DMS53 (cell line): ENCODE measurements at places on chromosomes 2 and 18.

- no peak for DNase-seq
Measured at GRCh38 chr2:224948859-224949258, 93.4 kb downstream of the DOCK10 start.

DNA sequence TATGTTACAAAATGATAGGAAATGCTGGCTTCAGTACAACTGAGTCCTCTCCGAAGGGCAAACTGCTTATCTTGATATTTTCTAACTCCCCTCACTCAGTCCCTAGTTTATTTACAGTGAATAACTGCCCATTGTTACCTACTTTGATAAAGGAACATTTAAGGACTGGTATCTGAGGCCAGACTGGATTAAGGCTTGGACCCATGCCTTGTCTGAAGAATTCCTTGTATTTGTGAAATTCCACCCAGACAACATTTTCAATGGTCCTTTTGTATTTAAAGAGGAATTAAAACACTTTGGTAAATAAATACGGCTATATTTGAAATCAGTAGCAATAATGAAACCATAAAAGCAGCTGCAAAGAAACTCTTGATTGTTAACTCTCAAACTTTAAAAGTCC, 58.3 kb downstream of the PELI1 start:
- no peak for DNase-seq

GRCh38 chr18:9884532-9885140, 1.1 kb upstream of the TXNDC2 start:
- DNase-seq = no peak

GRCh38 chr18:55256226-55256928, 297.1 kb upstream of the CCDC68 start:
- peak; percentile 17 for DNase-seq

- no peak for DNase-seq
Measured at GRCh38 chr2:25372405-25373268, 30.9 kb upstream of the DNMT3A start.

DNA sequence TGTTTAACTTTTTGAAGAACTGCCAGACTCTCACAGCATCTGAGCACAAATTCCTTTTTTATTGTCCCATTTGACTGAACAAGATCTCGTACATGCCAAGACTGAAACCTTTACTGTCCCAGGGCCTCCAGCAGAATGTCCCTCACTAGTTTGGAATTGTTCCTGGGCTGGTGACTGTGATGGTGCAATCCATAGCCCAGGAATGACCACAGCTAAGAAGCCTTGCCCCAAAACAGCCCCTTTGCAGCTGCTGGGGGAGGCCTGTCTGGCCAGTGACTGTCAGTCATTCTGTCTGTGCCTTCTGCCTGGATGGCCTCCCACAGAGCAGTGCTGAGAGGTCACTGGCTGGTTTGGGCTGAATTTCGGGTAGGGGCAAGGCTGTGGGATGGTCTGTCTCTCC, 184.5 kb upstream of the MSH6 start:
- no peak for DNase-seq

DNA sequence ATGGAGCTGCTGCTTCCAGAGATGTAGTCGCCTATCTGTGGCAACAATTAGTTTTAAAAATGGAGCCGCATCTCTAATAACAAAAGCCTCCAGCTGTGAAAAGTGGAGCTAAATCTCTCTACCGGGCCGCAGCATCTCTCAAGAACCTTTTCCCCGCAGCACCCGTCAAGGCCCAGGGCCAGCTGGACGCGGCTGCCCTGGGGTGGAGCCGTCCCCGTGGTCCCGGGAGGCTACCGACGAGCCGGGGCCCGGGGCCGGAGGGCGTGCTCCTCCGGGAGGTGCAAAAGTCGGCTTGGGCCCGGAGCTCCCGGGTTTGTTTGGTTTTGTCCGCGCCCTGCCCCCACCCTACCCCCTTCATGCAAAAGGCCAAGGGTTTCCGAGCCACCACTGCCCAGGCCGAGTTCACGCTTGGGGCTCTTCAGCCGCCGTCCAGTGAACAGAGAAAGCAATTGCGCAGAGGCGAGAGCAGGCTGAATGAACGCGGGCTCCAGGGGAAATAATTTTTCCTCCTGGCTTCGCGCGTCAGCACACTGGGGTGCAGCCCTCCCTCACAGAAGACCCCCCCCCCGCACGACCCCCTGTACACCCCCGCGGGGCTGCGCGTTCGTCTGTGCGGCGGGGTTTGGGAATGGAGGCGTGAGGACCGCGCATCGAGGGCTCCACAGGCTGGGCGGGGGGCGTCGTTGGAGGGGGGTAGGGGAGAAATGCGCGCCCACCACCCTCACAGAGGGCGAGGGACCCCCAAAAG, 557 bp upstream of the GREB1L start:
- DNase-seq = peak; percentile 46

- DNase-seq = no peak
Measured at GRCh38 chr18:36459203-36459602, 161.7 kb downstream of the FHOD3 start.

- DNase-seq = peak; percentile 39
Measured at GRCh38 chr18:31619291-31619690, 27.6 kb downstream of the TTR start.

GRCh38 chr2:122193622-122194021, 438.2 kb downstream of the TSN start:
- no peak for DNase-seq

DNA sequence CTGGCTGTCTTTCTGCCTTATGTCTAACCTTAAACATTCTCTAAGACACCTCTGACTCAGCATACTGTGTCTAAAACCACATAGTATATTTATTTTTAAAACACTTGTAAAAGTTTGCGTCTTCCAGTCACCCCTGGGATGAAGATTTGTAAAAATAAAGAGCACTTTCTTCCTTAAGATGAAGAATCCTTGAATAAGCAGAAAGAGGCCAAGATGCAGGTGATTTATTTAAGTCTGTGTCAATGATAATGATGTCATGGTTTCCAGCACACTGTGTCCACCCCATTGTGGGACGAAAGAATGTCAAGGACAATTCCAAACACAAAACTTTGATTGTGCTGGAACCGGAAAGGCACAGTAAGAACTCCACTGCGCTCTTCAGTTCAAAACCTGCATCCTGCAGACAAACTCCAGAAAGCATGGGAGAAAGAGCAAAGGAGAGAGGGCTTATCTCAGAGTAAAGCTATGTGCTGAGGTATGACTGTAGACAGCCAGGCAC, 92.9 kb downstream of the ZEB2 start:
- no peak for DNase-seq

- DNase-seq = no peak
Measured at GRCh38 chr2:190325588-190325987, 6.0 kb upstream of the HIBCH start.

GRCh38 chr2:181456660-181457120, 496 bp upstream of the ITGA4 start:
- peak; percentile 80 for DNase-seq

DNA sequence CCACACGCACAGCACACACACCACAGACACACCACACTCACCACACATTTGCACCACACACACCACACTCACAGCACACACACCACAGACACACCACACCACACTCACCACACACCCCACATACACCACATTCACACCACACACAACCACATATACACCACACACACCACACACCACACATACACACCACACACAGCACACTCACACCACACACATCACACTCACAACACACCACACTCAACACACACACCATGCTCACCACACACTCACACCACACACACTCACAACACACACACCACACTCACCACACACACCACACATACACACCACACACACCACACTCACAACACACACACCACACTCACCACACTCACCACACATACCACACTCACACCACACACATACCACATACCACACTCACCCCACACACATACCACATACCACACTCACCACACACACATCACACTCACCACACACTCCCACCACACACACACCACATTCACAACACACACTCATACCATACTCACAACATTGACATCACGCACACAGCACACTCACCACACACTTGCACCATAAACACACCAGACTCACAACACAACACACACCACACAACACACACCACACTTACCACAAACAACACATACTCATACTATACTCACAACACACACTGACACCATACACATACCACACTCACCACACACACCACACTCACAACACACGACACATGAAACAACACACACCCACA, 60.0 kb downstream of the SDC1 start:
- DNase-seq = no peak

GRCh38 chr2:128166746-128167353, 75.8 kb downstream of the UGGT1 start:
- no peak for DNase-seq

- no peak for DNase-seq
Measured at GRCh38 chr2:85174943-85175342, 41.8 kb downstream of the TCF7L1 start.

- peak; percentile 98 for DNase-seq
Measured at GRCh38 chr2:96509114-96509846, 4.1 kb upstream of the NEURL3 start.

GRCh38 chr2:105626966-105627340, 117.8 kb upstream of the NCK2 start:
- DNase-seq = no peak

DNA sequence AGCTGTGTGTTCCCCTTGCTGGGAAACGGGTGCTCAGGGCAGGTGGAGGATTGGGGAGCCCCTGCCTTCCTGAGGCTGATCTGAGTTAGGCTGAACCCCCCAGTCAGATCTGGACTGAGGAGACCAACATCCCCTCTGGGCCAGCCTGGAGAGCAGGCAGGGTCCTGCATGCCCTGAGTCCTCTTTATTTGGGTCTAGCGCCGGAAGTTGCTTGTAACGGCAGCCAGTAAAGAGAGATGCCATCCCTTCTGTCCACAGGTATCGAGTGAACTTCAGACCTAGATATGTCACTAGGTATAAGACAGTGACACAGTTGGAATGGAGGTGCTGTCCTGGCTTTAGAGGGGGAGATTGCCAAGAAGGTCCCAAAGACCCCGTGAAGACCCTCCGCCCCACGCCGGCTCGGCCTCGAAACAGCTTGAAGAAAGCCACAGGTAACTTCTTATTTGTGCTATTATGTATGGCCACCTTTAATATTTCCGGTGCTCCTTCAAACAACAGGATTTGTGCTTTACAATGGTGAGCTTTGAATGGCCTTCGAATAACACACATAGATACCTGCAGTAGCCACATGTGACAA, 38.0 kb downstream of the EMILIN2 start:
- no peak for DNase-seq

- DNase-seq = no peak
Measured at GRCh38 chr2:186220409-186220808, 265.7 kb upstream of the ZC3H15 start.

- DNase-seq = peak; percentile 10
Measured at GRCh38 chr18:41618147-41618546, 336.9 kb upstream of the PIK3C3 start.
